CD4-positive, alpha-beta T cell treated with Interleukin-17A for 4 hours (primary cell): ENCODE measurements at places on chromosomes 4 and X.

GRCh38 chrX:43627147-43627546 lies 29.0 kb upstream of the MAOA start:
- DNase-seq, result no peak

- DNase-seq, result peak; percentile 46
Observed at GRCh38 chr4:165326831-165327210, 648 bp upstream of the MSMO1 start.

GRCh38 chr4:185792384-185793115 lies 19.4 kb downstream of the SORBS2 start:
- no peak for DNase-seq

GRCh38 chrX:100363896-100364295 lies 46.2 kb downstream of the PCDH19 start:
- DNase-seq, result no peak

- DNase-seq, result no peak
Observed at GRCh38 chrX:109847257-109848187, 114.5 kb upstream of the ACSL4 start.

DNA sequence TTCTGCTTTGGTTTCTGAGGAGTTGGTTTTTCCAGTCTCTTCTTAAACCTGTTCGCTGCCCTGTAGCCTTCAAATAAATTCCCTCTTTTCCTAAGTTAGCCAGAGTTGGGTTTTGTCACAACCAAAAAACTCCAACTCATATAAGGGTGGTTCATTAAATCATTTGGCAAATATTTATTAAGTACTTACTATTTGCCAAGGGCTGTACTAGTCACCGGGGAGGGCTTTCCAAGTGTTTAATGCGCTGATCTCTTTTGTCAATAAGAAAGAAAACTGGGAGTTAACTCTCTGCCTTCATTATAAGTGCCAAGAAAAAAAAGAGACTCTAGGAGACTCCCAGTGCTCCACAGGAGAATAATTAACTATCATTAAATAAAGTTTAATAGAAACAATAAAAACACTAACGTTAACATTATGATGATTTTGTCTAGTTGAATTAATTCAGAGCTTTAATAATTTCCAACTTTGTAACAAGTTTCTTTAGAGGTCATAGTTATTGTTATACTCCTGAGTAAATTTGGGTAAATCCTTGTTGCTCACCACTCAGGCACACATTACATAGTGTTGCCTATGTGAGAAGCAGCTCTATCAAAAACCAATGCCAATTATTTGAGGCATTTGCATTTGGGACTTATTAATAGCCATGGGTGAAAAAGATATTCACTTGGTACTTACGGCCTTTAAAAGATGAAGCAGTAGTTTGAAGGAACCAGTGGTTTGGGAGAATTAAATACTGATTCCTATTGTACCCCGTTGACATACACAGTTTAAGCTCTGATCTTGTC lies 122.5 kb upstream of the TEX13D start:
- DNase-seq, result no peak

- no peak for DNase-seq
Observed at GRCh38 chr4:37324546-37324945, 80.0 kb downstream of the NWD2 start.

DNA sequence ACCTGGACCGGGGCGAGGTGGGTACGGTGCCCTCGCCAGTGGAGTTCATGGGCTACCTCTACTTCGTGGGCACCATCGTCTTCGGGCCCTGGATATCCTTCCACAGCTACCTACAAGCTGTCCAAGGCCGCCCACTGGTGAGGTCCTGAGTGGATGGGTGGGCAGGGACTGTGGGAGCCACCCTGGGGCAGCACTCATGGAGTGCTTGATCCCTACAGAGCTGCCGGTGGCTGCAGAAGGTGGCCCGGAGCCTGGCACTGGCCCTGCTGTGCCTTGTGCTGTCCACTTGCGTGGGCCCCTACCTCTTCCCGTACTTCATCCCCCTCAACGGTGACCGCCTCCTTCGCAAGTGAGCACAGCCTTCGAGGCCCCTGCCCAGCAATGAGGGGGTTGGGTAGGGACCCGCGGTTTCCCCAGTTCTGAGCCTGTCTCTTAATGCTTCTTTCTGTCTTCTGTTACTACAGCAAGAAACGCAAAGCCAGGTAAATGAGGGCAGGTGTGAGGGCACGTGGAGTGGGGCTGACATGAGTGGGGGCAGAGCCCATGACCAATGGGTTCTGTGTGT lies 3.7 kb downstream of the PORCN start:
- no peak for DNase-seq

DNA sequence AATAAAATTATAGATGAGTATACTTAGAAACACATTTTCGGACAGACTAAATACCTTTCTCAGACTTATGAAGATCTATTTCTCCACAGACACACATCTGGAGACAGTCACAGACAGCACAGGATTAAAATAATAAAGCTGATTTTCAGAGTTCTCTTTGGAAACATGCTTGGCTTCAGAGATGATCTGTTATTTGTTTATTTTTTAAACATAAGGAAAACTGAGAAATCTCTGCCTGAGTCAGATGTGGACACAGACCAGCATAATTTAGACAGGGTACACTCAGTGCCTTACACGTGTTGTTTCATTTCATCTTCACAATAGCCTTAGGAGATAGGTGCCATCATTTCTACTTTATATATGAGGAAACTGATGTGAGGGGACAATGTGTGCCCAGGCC lies 92.1 kb downstream of the SLC9A7 start:
- no peak for DNase-seq

GRCh38 chr4:36235306-36235705 lies 9.0 kb downstream of the ARAP2 start:
- DNase-seq, result no peak

- DNase-seq, result no peak
Observed at GRCh38 chrX:110394651-110395050, 36.0 kb downstream of the RTL9 start.

DNA sequence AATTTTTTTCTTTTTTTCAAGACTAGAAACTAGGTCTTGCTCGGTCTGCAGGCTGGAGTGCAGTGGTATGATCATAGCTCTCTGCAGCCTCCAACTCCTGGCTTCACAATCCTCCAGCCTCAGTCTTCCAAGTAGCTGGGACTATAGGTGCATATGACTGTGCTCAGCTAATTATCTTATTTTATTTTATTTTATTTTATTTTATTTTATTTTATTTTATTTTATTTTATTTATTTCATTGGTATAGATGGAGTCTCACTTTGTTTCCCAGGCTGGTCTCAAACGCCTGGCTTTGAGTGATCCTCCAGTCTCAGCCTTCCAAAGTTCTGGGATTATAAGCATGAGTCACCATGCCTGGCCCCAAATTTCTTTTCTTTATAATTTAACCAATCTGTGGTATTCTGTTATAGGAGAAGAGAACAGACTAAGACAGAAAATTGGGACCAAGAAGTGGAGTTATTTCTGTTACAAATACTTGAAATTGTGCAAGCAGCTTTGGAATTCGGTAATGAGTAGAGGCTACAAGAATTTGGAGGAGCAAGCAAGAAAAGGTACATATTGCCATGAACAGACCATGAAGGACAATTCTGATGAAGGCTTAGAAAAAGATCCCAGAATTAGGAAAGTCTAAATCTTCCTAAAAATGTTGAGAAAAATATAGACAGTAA lies 4.0 kb upstream of the PRDM5 start:
- DNase-seq, result no peak

DNA sequence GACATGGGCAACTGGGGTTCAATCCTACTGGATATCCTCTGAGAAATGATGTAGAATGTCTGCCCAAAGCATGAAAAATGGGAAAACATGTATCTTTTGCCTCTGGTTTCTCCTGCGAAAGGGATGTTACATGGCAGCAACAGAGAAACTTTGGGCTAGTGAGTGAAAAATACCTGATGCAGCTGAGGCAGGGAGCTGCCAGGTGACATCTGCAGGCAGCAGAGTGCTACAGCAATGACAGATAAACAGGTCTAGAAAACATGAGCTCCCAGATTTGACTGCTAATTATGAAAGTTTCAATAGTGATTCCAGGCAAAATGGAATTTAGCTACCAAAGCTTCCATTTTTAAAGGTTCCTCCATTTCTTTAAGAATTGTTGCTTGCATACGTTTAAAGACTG lies 4.8 kb upstream of the CXCL1 start:
- no peak for DNase-seq

- DNase-seq, result no peak
Observed at GRCh38 chr4:84814094-84814750, 152.3 kb downstream of the WDFY3 start.

- no peak for DNase-seq
Observed at GRCh38 chr4:48694824-48695223, 85.3 kb downstream of the FRYL start.

DNA sequence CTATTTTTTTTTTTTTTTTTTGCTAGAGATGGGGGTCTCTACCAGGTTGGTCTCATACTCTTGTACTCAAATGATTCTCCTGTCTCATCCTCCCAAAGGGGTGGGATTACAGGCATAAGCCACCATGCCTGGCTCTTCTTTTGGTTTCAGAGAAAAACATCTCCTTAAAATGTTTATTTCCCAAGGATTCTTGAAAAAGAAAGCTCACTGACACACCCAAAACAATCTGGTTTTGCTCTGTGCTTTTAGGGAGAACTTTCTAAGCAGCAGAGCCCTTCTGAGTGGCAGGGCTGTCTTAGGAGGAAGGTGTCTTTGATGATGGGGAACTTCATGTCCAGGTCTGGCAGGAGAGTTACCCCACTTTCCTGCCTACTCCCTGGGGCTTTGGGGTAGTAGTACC lies 1.2 kb downstream of the SOD3 start:
- DNase-seq, result no peak

DNA sequence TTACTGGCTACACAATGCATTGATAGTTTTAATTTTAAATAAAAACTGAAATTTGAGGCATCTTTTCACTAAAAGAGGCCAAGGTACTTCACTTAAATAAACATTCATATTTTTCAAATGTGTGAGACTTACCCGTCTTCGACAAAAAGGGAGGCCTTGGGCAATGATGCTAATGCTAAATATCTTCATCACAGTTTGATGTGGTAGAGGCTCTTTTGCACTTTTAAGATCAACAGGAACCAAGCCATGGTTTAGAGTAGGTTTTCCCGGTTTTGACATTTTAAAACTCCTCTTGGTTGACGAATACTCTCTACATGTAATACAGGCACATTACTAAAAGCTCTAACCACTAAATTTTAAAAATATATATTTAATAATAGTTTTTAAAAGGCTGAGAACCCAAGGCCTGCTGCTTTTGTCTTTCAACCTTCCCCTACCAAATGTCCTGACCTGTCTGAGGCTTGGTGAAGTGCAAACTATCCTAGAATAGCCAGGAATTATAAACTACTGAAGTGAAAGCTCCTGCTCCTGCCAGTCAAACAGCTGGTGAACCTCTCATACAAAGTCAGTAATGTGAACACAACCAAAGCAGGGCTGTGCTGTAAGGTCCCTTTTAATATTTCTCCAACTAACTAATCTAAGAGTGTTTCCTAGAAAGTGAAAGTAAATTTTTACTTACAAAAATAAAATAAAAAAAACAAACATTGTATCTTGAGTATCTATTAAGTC lies 153.7 kb downstream of the FBXW7 start:
- no peak for DNase-seq

- DNase-seq, result no peak
Observed at GRCh38 chr4:9904976-9905587, 116.2 kb downstream of the SLC2A9 start.

GRCh38 chrX:3204606-3205005 lies 141.8 kb downstream of the MXRA5 start:
- DNase-seq, result no peak
